ENCODE measurements at places on chromosomes 1 and 21.
A peak's percentile ranks its signal among the peaks of the same experiment; 100 is the strongest.

GRCh38 chr1:207006914-207007313 is 25.6 kb downstream of the C1orf116 start:
- DNase-seq = no peak

- DNase-seq = no peak
Observed at GRCh38 chr1:43693371-43693770, 14.0 kb upstream of the ST3GAL3 start.

DNA sequence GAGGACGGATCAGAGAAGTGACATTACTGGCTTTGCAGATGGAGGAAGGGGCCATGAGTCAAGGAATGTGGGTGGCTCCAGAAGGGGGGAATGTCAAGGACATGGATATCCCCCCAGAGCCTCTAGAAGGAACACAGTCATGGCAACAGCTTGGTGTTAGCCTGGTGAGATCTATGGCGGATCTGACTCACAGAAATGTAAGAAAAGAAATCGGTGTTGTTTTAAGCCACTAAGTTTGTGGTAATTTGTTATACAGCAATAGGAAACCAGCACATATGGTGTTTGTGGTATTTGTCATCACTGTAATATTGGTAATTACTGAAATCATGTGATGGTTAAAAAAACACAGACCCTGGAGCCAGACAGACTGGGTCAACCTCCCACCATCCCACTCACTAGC is 236.2 kb downstream of the SETD4 start:
- DNase-seq = no peak

DNA sequence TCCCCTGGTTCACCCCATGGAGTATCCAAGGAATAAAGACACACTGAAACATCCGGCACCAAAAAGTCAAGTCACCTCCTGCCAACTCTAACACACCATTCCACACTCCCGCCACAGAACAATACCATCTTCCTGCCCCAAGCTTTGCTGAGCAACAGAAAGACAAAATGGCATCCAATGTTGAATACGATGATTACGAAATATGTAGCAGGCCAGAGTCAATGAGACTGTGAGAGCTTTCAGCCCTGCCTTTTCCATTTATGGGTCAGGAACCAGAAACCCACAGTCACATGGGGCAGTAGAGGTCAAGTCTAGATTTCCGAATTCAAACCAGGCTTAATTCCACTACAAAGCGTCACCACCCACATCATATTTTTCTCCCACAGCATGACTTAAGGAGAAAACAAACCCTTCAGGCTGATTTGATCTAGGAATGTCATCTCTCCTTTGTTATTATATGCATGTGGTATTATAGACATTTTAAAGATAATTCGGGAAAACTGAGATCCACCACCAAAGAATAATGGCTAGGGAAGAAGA is 249.8 kb downstream of the SETD4 start:
- no peak for DNase-seq

DNA sequence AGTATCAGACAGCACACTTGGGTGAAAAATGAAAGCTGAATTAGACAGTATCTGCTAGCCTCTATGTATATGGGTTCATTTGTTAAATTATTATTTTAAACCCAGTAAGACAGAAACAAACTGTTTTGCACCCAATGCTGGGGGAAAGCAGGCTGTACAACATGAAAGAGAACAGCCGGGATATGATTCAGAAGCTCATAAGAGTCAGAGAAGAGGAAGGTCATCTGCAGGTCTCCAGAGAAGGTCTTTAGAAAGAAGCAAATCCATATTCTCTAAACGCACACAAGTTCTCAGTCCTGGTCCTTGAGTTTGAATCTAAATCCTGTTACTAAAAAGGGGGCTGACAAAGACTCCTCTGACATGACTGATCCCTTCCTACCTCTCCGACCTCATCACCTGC is 155.1 kb downstream of the SIPA1L2 start:
- no peak for DNase-seq

GRCh38 chr21:41960386-41960785 is 6.6 kb upstream of the C2CD2 start:
- no peak for DNase-seq

DNA sequence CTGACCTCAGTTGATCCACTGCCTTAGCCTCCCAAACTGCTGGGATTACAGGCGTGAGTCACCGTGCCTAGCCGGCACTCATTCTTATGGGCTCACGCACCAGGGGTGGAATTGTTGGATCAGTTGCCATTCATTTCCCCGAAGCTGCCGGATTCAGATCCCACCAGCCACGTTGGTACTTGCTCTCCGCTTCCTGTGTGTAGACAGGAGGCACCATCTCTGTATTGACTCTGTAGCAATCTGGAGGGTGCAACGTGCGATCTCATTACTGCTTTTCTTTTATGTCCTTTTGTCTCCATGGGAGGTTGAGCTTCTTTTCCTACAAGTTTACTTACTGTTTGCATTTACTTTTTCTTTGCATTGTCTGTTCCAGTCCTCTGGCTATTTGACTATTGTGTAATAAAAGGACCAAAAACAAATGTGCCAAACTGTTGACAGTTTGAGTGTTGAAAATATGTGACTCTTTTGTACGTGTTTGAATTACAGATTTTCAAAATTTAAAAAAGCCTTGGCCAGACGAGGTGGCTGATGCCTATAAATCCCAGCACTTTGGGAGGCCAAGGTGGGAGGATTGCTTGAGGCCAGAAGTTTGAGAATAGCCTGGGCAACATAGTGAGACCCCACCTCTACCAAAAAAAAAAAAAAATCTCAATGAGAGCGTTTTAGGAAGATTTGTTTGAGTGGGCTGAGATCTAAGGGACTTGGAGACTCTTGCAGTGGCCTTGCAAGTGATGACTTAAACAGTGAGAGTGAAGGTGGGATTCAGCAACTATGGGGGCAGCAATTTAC is 39.1 kb downstream of the SPSB1 start:
- no peak for DNase-seq

- no peak for DNase-seq
Observed at GRCh38 chr1:63773815-63774616, at the start of gene ROR1. Gene ROR1 (plus strand): TSS chr1:63774017.

- peak; percentile 39 for DNase-seq
Observed at GRCh38 chr21:29343519-29343918, 44.8 kb downstream of the BACH1 start.

DNA sequence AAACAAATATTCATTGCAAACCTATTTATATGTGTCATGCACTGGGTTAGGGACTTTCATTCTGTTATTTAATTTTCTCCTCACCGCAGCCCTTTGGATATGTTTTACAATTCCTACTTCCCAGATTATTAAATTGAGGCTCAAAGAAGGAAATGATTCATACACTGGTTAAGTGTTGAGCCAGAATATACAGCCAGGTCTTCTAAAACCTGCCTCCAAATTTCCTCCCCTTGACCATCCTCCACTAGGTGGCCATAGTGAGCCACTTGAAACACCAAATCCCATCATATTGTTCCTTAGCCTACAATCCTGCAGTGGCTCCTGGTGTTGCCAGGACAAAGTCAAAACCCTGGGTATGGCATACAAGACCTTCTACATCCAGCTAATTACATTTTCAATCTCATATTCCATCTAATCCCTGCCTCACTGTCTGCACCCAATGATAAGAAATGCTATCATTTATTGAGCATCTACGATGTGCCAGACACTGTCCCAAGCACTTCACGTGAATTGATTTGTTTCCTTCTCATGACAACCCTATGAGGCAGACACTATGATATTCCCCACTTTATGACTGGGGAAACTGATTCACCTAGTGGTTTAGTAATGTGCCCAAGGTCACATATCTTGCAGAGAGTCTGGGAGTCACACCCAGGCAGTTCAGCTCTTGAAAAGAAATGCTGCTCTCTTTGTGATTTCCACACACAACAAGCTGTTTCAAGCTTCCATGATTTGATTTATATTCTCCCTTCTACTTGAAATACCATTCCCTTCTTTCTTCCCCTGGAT is 23.6 kb upstream of the KIRREL1 start:
- DNase-seq = peak; percentile 55

- DNase-seq = no peak
Observed at GRCh38 chr1:117535821-117536220, 70.0 kb upstream of the TENT5C start.

DNA sequence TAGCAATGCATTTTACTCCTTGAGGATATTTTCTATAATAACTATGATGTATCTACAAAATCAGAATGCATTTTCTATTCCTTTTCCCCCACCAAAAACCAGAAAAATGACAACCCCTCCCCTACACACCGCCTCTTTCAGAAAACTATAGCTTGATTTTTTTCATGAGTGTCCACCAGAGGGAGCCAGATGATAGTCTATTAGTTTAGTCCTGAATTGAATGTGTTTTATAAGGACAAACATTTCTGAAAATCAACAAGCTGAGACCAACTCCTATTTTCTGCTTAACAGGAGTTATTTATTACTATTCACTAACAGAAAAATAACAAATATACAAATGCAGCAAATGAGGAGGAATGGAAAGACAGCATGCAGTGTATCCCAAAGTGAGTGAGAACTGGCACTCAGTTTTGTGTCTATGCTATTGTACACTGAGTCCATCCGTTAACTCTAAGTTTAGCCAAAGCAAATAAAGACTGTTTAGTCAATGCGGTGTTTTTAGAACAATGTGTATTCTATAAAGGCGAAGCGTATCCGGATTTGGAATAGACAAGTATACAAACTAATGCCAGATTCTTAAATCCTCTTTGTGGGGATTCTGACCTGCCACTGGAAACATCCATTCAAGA is 182.6 kb downstream of the VAV3 start:
- peak; percentile 3 for DNase-seq

DNA sequence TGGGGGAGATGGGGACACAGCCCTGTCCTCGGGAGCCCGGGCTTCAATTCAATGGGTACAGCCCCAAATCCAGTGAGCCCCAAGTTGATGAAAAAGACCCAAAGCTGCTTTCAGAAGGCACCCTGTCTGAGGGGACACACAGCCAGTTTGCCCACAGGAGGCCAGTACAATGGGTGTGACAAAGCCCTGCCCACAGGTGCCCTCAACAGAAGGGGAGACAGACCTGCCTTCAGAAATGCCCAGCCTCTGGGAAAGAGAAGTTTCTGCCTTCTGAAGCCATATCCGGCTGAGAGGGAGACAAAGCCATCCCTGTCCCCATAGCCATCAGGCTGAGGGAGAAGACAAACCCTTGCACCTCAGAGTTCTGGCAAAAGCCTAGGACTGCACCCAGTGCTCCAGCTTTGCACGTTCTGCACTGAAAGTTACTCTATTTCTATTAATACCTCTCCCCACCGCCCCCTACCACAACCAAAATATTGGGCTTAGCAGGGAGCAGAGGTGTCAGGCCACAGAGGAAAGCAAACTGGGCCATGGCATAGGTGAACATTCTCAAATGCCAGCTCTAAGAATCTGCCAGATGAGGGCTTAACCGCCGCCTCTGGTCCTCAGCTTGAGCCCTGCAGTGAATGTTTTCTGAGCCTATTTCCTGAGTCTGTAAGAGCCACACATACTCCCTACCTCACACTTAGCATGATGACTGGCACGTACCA is 18.0 kb upstream of the PTAFR start:
- DNase-seq = no peak

- no peak for DNase-seq
Observed at GRCh38 chr1:101769520-101769919, 227.2 kb downstream of the OLFM3 start.

DNA sequence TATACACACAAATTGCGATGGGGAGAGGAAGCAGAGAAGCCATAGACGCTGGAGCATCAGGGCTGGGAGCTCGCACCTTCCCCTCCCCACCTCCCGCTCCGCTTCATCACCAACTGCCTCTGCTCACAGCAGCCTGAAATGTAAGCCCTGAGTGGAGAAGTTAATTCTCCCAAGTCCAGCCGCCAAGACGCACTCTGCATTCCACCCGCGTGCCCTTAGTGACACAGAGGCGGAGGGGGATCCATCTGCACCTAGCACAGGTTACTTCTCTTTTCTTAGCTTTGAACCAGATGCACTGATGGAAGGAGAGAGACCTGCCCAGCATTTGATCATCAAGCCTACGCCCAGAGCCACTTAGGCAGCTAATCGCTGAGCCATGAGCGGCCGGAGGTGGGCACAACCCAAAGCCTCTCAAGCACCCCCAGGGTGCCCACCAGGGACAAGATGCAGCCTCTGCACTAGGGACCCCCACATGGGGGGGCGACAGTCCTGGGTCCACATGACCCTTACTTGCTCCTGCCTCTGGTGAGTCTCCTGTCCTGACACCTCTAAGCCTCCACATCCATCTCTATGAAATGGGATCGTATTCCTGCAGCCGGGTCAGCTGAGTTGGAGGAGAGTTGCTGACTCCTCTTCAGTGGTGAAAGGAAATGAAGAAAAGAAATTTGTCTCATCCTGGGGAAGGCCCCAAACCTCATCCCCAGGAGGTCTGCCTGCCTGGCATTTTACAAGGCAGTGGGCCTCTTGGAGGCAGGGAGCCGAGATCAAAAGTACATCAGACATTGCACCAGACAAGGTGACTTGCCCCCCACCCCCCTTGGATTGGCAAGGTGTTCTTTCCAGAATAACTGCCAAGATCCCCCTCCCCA is 316.2 kb downstream of the MATN1 start:
- no peak for DNase-seq

DNA sequence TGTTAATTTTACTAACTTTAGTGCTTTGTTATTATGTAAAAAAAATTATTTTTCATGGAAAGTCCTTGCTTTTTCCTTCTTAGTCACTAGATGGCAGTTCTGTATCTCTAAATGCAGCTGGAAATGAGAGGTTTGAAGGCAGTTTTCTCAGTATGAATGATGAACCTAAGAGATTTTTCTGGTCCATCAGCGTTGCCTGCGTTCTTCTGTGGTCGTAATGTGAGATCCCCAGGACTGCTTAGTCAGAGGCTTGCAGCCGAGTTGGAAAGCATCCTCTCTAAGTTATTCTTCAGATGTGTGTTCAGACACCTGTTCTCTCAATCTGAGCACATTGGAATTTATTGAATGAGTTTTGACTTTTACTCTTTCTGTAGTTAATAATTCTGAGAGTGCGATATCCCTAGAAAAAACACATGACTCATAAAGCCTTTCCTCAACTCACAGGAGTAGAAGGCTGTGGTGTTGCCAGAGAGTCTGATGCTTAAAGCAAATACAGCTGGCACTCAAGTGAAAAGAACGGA is 99.3 kb downstream of the FMN2 start:
- peak; percentile 87 for DNase-seq

DNA sequence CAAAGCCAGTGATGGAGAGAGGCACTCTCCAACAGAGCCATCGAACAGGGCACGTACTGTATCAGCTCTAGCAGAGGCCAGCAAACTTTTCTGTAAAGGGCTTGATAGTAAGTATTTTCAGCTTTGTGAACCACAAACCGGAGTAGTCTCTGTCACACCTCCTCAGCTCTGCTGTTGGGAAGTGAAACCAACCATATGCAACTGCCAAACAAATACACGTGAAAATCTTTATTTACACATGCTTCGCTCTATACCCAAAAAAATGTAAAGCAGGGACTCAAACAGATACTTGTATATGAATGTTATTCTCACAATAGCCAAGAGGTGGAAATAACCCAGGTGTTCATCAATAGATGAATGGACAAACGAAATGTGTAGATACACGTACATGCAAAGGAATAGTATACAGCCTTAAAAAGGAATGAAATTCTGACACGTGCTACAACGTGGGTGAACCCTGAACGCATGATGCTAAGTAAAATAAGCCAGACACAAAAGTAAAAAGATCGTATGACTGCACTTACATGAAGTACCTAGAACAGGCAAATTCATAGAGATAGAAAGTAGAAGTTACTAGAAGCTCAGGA is 39.0 kb downstream of the SETD4 start:
- DNase-seq = no peak

GRCh38 chr1:208170252-208170651 is 73.9 kb downstream of the PLXNA2 start:
- DNase-seq = no peak

- no peak for DNase-seq
Observed at GRCh38 chr1:225865514-225865913, 16.7 kb downstream of the TMEM63A start.

GRCh38 chr1:87790756-87791155 is 462.1 kb downstream of the LMO4 start:
- DNase-seq = no peak

Measured in BJ (cell line).